Ammon's horn (tissue), 1 donor: ENCODE measurements at places on chromosomes 11 and 22.

DNA sequence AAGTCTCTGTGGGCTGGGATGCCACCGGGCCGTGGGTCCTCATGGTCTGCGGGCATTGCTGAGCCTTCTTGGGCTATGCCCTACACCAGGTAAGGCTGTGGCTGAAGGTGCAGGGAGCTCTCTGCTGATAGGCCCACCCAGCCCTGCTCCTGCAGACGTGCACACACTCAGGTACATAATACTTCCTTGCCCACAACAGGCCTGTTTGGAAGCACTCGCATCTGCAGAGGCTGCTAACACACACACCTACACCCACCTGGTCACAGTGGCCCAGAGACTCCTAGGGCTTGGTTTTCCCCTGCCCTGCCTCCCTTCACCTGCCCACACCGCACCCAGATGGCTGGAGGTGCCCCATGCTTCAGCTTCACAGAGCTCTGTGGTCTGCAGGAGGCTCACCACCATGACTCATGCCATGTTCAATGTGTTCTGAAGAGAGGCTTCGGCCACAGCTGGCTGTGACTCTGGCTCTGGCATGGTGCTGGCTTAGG lies 72.8 kb upstream of the KCNQ1OT1 start:
- DNase-seq: no peak

GRCh38 chr11:21566521-21567117 lies 626.3 kb upstream of the ANO5 start:
- DNase-seq: no peak

DNA sequence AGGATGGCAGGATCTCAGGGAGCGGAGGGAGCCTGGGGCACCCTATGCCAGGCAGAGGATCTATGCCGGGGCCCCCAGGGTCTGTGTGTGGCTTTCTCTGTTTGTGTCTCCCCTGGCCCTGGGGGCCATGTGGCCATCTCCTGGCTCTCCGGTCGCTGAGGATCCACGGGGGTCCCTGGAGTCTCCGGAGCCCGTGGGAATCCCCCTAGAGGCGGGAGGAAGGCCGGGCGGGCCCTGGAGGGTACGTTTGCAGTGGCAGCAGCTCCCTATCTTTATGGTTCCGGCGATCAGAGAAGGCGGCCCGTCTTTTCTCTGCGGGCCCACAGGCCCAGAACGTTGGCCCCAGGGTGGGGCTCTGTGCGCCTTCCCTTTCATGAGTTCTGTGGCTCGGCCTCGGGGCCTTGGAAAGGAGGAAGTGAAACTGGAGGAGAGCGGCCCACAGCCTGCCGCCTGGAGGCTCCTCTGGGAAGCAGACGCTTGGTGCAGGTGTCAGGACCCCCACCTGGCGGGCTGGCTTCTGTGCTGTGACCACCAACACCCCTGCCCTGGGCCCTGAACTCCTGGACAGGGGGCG lies 82.1 kb downstream of the KCNQ1 start:
- DNase-seq: peak; percentile 40

- DNase-seq: no peak
Measured at GRCh38 chr22:45418056-45418769, 4.7 kb downstream of the RIBC2 start.

- no peak for DNase-seq
Measured at GRCh38 chr22:19666673-19667593, 47.4 kb upstream of the SEPTIN5 start.

GRCh38 chr22:23613193-23613972 lies 18.7 kb downstream of the DRICH1 start:
- no peak for DNase-seq

DNA sequence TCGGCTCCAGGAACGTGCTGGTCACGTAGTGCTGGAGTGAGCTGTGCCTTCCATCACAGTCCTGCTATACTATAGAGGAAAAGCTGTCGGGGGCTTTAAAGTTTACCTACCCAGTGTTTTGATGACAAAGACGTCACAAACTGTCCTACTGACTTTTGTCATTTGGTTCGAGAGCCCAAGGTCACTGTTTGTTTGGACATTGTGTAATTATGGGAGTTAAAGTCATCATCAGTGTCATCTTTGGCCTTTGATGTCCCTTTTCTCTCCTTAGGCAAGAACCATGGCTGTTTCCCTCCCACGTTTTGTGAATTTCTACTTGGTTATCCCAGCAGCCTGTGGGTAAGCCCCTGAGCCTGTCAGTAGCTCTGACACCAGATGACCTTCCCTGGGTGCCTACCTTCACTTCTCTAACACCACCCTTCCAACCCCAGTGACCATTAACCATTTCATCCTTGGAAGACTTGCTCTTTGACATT lies 59.3 kb downstream of the SLC1A2 start:
- no peak for DNase-seq

DNA sequence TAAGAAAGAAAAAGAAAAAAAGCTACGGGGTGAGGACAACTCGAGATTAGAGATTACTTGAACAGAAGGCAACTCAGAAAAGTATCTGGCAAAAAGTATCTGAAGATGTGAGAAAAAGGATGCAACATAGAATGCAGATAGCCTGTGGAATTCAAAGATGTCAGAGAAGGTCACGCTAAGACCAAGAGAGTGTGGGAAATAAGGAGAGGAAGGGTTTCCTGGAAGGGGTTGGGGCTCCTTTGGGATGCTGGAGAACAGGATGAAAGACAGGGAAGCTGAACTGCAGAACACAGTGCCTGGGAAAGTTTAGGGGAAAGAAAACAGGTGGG lies 1.2 kb downstream of the GUCY1A2 start:
- no peak for DNase-seq

DNA sequence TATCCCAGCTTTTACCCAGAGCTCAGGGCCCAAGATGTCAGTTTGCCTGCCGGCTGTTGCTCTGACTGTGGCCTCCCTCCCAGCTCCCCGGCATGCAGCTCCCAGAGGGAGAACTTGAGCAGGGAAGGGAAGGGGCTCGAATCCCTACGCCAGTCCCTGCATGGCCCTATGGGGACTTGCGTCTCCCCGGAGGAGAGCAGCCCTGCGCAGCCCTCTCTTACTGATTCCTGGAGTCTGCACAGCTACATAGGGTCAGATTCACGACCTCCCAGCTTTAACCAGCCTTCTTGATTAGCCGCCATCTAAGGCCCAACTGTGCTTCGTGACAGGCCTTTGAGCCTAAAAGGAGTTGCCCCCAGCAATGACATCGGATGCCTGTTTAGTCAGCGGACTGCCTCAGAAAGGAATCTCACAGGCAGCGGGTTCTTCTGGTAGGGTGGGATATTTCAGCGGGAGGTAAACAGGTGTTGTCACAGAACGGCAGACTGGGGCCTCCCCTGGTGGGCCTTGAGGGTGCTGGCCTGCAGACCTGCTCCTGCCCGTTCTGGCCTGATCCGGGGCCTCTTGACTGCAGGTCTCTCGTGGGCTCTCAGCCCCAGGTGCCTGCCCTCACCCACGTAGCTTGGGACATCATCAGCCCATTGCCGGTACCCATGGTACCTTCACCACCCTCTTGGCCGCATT lies 43.8 kb upstream of the KCNQ1OT1 start:
- DNase-seq: no peak

DNA sequence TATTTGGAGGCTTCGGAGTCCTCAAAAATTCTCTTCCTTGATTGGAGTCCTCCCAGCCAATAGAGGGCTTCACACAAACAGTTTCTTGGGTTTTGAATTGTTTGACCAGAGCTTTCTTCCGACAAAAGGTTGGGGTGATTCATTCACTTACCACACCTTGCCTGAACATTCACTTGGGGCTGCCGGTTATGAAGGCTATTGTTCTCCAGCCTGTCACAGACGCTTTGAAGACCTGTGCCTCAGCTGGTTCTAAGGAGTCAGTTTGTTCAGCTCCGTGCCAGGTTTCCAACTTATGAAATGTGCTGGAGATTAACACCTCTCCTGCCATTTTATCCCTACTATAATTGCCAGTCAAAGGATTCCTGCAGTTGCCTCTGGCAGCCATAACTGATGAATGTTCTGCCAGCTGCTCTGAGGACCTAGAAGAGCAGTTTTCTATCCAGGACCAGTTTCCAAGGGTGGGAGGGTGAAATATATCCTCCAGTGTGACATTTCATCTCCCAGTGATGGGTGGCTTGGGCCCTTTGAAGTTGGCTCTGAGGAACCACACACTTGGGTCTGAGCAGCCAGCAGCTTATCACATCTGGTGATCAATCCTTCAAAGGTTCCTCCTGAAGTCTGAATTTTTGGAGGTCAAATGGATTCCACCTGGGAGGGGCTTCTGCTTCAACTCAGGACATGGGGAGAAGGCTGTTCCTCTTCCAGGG lies 31.4 kb downstream of the LIMK2 start:
- DNase-seq: no peak

DNA sequence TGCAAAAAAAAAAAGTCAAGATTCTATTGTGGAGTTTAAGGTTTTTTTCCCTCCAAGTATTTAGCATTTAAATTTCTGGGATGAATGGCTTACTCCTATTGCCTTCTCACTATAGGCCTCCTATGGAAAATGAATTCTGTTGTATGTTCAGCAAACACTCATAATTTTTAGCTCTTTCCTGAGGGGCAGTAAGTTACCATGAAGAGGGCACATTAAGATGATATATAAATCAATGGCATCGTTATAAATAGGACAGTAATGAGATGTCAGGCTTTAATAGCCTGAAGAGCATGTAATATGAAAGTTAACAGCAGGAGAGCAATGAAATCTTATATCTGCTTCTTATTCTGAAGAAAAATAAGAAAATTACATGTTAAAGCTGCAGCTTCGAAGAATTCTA lies 32.9 kb downstream of the C11orf87 start:
- no peak for DNase-seq

- DNase-seq: no peak
Measured at GRCh38 chr22:37672206-37672919, 3.1 kb upstream of the LGALS1 start.

GRCh38 chr22:50306753-50307749 lies at the start of gene PLXNB2:
TSS of gene PLXNB2 (minus strand) at chr22:50307646. CDS start at chr22:50290584, 17,062 bp downstream.
- DNase-seq: peak; percentile 93

DNA sequence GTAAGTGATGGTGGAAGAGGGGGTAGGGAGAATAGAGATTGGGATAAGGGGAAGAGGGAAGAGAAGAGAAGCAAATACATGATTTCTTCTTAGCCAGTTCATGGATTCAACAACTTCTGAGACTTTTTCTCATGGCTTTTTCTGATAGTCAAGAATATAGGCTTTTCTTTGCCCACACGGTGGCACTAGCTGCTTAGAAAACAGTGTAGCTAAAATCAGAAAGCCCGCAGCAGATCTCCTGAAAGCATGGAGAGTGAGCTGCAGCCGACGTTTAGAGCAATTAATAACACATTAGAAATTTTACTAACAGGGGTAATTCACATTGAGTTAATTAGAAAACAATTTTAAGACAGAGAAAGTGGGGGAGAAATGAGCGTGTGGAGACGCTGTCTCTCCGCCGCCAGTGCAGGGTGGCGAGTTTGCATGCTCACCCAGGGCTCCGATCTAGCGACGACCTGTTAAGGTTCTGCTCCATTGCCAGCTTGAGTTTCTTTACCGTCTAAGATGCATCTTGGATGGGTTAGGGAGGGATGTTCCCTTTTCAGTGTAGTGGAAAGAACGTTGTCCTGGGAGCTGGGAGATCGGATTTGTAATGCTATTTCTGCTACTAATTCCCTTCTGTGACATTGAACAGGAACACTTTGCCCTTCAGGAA lies 3.3 kb upstream of the RAG1 start:
- DNase-seq: peak; percentile 81

DNA sequence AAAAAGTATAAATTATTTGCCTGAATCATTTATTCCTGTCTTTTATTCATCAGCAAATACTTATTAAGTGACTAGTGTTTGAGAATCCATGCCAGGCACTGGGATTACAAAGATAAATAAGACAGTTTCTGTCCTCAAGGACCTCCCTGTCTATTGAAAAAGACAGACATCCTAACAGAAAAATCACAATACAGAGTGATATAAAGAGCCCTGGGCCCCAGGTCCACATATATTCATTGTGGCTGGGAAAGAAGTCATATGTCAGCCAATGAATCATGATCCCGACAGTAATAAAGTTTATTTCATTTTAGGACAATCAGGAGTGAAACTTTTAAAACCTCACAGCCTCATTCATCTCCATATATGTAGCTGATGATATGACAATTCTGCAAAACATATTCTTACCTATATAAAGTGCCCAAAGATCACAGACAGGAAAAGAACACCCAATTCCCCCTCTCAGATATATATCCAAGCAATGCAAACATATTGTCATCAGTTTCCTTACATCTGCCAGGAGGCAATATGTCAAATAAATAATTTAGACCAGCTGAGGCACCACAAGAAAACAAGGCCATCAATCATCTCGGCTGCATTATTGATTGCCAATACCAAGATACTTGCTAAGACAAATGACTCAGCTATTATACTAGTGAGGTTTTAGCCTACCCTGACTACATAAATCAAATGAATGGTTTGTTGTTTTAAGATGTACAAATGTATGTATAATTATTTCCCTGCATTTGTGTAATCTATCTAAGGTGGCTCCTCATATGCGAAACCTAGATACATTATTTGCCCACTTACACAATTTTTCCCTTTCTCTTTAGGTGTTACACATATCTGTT lies 590.9 kb upstream of the API5 start:
- DNase-seq: no peak

- no peak for DNase-seq
Measured at GRCh38 chr11:69609351-69609750, 31.6 kb upstream of the CCND1 start.

- DNase-seq: no peak
Measured at GRCh38 chr11:8652140-8652539, 30.3 kb downstream of the TRIM66 start.

DNA sequence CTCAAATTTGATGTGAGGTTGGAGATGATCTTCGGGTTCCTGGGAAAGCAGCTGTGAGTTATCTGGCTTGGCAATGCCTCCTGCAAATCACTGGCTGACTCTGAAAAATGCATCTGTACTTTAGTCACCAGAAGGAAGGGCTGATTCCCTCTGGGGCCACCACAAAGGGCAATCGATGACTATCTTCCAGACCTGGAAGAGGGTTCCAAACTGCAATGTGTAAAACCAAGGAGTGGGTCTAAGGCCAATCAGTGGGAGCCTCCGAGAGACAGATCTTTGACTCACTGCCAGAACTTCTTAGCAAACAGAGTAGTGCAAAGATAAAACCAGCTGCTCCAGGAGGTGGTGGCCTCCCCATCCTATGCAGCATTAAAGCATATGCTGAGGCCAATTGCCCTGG lies 29.1 kb upstream of the PAK1 start:
- no peak for DNase-seq

DNA sequence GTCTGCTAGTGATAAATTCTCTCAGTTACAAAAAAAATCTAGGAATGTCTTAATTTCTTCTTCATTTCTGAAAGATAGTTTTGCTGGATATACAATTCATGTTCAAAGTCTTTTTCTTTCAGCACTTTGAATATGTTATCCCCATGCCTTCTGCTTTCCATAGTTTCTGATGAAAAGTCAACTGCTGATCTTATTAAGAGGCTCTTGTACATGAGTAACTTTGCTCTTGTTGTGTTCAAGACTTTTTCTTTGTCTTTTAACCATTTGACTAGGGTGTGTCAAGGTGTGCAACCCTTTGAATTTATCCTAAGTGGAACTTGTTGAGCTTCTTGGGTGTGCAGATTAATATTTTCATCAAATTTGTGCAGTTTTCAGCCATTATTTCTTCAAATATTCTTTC lies 22.1 kb upstream of the ACCSL start:
- DNase-seq: no peak
